ENCODE measurements at places on chromosomes 13 and 19.

DNA sequence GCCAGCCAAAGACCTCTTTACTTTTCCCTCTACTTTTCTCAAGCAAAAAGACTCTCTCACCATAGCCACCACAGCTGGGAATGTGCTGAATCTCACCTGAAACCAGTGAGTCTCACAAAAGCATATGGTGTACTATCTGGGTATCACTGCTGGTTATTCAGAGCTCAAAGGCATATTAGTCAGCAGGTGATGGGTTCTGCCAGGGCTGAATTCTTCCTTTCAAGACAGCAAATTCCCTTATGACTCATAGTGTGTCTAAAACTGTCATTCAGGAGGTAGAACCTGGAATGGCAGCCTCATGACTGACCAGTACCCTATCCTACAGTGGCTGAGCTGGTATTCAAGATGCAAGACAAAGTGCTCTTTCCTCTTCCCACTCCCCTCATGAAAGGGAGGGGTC lies 2859.1 kb downstream of the PCDH9 start:
- no peak for DNase-seq

- DNase-seq, result no peak
These were observed 14.0 kb upstream of the NAA16 start for GRCh38 chr13:41296879-41297646.

DNA sequence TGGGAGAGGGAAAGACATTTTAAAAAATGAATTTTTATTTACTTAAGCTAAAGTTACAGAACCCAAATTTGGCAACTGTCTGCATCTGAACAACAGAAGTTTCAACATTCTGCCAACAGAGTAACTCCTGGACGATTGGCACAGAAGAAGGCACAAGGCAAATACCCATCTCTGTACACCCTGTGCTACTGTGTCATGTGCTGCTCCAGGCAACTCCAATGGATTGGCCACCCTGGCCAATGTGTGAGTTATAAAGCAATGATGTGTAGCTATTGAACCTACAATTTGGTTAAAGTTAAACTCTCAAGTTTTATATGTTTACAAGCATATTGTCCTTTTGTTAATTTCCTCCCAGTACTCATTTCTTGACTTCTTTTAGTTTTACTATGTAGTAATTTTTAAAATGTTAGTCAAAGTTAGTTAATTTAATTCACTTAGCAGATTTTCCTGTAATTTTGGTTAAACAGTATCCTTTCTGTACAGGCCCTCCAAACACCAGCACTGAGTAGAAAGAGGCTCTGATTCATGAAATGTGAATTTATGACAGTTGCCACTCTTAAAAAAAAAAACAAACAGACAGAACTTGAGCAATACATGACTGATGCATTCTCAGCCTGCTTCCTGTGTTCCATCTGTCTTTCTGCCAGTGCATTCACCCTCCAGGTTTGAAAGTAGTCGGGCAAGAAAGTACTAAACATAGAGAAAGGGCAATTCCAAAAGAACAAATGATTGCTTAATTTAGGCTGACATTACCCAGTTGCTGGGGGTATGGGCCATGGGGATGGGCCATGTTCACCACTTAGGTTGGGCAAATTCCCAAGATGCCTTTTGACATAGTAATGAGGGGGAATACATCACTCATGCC lies 5.9 kb downstream of the STARD13 start:
- DNase-seq, result no peak

GRCh38 chr13:47502166-47502565 lies 498.9 kb downstream of the SUCLA2 start:
- no peak for DNase-seq

GRCh38 chr13:102344410-102344809 lies 57.4 kb downstream of the FGF14 start:
- no peak for DNase-seq
